ENCODE measurements at places on chromosomes 5 and 9. TPM values are rescaled to one million over a fixed set of nuclear protein-coding genes. Genes with fewer than 3 reads are reported as not detected.

Gene ANKRD18A
- polyA plus RNA-seq: 2.4 TPM

Gene HMMR
- 0.58 TPM for polyA plus RNA-seq

Gene N4BP3
- 2.4 TPM for polyA plus RNA-seq

Gene CRHBP
- 67.7 TPM for polyA plus RNA-seq

Gene ROPN1L
- 1.4 TPM for polyA plus RNA-seq

Gene OR1L8
- polyA plus RNA-seq: not detected

Gene BRINP1
- 0.84 TPM for polyA plus RNA-seq

Gene PCDHA9
- not detected for polyA plus RNA-seq

Gene NMUR2
- polyA plus RNA-seq: 0.30 TPM
